ENCODE measurements at places on chromosomes 11 and 22.
A peak's percentile ranks its signal among the peaks of the same experiment; 100 is the strongest.

GRCh38 chr22:50303848-50304527 lies 3.5 kb downstream of the PLXNB2 start:
- peak; percentile 80 for DNase-seq

DNA sequence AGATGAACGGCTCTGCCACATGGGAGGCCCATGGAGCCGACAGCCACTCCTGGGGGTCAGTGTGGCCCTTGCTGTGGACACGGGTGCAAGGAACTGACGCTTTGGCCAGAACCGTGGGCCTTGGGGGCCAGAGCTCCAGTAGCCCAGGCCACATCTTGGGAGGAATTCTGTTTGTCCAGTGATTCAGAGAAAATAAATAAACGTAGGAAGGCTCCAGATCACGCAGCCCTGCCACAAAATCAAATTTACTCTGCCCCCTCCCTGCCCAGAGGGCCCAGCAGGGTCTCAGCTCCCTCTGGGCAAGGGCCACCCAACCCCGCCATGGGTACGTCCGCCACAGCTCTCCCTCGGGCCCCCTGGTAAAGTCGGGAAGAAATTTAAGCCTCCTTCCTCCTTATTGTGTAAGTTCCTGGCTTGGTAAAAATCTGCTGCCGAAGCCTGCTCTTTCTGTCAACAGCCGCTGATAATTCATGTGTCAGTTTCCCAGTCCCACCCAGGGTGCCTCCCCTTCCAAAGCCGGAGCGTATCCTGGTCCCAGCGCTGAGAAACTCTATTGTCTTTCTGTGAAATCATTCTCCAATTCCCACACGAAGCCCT lies 6.9 kb upstream of the MUC5AC start:
- DNase-seq: peak; percentile 29

DNA sequence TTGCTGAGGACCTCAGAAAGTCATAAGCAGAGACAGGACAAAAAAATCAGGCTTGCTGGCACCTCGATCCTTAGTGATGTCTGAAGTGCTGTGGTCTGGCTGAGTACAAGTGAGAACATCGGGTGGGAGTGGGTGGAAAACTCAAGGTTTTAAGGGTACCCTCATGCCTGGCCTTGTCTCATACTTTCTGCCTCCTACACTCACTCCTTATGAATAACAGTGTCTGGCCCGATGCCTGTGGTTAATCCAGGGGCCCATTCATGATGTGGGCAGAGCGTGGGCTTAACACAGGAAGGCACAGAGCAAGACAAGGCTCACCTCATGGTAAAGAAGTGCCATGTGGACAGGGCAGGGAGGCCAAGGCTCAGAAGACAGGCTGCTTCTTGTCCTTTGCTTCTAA lies 11.0 kb upstream of the UCP3 start:
- DNase-seq: peak; percentile 60

GRCh38 chr11:132821014-132821413 lies 711.3 kb downstream of the OPCML start:
- DNase-seq: no peak

DNA sequence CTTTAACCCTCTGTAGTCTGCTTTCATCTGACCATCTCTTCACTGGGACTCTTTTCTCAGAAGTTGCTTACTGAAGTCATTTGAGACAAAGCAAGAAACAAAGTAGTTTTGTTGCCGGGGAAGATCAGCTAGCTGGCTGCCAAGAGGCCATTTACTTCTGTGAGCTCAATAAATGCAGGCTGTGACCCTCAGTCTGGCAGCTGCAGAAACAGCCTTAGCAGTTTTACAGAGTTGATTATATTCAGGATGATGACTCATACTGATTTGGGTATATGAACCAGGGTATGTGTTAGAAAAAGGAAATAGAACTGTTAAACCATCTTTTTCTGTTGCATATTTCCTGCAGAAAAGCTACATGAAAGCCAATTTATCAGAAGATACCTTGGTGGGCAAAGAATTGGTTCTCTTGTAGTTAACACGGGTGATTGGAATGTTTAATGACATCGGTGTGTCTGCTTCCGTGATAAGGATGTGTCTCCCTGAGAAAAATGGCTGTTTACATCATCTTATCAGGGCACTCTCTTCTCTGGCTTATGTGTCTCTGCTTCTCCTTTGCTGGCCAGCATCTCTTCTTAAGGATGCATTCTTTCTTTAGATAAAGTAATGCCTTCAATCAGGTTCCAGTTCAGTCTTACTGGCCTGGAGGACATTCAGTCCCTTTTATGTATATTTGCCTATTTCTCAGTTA lies 18.5 kb downstream of the FIBIN start:
- DNase-seq: no peak

DNA sequence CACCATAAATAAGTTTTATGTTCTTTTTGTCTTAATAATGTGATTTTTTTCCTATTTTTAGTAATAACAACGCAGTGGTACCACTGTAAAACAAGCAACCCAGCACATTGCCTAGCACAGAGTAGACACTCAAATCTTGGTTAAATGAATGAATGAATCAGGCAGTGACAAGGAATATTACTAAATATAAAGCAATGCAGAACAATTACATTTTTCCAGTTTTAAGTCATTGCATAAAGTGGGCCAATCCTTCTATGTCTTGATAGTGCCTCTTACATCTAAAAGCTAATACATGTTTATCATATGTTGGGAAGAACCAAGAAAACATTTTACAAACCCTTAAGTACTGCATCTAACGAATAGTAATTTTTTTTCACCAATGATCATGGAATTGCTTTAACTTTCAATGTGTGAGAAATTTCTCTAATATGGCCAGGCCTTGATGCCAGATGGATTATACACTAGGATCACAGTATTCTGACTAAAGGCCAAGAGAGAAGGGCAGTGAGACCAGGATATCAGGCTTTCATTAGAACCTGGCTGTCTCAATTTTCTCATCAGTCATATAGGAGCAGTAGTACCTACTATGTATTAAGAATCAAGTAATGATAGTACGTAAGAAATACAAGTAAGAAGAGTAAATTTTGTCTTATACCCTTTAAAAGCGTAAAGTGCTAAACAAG lies 88.5 kb downstream of the TRIM44 start:
- DNase-seq: no peak

- DNase-seq: no peak
Measured at GRCh38 chr11:2553886-2554285, 109.1 kb downstream of the KCNQ1 start.

- DNase-seq: peak; percentile 72
Measured at GRCh38 chr11:63839508-63840355, 822 bp downstream of the MARK2 start.

- DNase-seq: peak; percentile 32
Measured at GRCh38 chr11:14446701-14447169, 52.9 kb downstream of the COPB1 start.

DNA sequence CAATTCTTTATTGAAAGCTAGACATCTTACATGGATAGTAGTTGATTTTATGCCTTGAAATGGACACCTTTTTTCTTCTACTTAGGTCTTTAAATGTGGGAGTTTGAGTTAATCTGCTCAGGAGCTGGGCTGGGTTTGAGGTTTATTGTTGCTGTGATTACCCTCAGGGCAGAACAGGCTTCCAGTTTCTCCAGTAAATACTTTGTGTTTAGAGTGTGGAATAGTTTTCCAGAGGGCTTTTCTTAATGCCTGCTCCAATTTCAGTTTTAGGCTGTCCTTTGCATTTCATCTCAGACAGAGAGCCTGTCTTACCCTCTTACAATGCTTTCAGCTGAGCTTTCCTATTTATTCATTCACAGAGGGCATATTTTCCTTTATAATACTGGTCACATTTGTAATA lies 69.9 kb upstream of the ADORA2A start:
- no peak for DNase-seq

- DNase-seq: no peak
Measured at GRCh38 chr22:46195487-46196165, 45.3 kb downstream of the PPARA start.

DNA sequence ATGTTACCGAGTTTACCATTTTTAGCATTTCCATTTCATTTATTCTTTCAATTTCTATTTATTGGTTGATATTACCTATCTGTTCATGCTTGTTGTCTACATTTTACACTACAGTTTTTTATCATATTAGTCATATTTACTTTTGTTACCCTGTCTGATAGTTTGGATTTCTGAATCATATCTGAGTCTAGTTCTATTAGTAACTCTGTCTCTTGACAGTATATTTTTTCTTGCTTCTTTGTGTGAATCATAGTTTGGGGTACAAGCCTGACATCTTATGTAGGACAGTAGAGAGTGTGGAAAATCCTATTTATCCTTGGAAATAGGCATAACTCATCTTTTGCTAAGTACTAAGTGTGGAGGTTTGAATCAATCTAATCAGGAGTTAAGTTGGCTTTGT lies 263.9 kb upstream of the SESN3 start:
- no peak for DNase-seq

- DNase-seq: peak; percentile 83
Measured at GRCh38 chr11:6438979-6439571, 1.7 kb downstream of the HPX start.

DNA sequence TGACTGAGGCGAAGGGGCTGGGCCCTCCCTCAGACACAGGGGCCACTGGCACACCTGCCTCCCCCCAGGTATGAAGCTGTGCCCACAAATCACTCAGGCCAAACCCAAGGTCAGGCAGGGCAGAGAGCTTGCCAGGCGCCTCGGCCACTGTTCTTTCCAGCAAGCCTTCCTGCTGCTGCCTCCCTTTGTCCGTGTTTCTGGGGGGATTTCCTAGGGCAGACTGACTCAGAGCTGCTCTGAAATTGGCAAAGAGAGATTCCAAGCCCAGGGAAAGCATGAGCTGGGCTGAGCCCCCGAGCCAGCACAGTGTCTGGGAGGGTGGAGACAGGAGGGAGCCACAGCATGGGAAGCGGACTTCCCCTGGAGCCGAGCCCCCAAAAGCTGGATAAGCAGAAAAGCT lies 33.2 kb downstream of the PPP2R1B start:
- DNase-seq: peak; percentile 26

DNA sequence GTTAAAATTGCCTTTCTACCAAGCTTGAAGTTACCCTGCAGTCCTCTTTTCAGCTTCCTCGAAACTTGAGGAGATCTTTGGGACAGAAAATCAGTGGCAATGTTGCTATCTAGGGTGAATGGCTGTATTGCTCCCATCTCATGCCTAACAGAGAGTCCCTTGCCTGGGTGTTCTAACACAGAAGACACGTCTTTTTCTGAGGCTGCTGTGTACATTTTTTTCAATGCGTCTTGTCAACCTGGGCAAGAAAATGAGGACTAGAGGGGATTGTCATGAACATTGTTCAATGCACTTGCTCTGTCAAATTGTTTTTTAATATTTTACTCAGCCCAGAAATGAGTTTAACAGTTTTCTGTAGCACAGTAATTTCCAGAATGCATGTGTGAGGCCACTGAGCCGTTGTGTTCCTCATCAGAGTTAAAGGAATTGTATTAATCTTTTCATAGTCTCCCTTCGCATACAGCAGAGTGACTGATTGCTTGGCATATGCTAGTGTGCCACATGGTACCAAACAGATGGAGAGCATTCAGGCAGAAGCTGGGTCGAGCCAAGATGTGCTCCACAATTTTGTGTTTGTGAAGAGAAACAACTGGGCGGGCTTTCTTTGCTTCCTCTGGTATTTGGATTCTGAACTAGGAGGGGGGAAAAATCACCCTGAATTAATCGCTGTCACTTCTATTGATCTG lies 86.0 kb downstream of the CASP12 start:
- no peak for DNase-seq

GRCh38 chr11:117188620-117189081 lies 10.1 kb downstream of the SIDT2 start:
- peak; percentile 72 for DNase-seq

DNA sequence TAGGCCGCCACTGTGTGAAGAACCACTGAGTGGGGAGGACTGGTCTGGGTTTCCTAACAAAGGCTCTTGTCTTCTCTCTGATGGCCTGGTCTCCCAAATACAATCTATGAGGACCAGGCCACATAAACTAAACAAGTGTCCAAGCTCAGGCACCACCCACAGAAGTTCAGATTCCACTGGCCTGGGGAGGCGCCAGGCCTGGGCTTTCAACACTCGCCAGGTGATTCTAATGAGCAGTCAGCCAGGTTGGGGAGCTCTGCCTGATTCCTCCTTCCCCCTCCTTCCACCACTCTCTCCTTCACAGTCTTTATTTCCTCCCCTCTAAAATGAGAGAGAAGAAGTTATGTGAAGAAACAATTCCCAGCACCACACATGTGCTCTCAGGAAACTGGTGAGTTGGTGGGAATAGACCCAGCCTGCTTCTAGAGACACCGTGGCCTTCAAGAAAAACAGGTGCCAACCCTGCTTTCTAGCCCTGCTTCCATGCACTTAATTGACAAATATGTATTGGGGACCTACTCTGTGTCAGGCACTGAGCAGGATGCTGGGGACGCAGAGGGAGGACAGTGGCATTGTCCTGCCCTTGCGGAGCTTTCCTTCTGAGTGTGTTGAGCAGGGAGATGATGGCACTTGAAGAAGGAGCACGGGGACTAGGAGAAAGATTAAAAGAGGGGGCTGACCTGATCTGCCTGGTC lies 242.5 kb downstream of the TENM4 start:
- no peak for DNase-seq

DNA sequence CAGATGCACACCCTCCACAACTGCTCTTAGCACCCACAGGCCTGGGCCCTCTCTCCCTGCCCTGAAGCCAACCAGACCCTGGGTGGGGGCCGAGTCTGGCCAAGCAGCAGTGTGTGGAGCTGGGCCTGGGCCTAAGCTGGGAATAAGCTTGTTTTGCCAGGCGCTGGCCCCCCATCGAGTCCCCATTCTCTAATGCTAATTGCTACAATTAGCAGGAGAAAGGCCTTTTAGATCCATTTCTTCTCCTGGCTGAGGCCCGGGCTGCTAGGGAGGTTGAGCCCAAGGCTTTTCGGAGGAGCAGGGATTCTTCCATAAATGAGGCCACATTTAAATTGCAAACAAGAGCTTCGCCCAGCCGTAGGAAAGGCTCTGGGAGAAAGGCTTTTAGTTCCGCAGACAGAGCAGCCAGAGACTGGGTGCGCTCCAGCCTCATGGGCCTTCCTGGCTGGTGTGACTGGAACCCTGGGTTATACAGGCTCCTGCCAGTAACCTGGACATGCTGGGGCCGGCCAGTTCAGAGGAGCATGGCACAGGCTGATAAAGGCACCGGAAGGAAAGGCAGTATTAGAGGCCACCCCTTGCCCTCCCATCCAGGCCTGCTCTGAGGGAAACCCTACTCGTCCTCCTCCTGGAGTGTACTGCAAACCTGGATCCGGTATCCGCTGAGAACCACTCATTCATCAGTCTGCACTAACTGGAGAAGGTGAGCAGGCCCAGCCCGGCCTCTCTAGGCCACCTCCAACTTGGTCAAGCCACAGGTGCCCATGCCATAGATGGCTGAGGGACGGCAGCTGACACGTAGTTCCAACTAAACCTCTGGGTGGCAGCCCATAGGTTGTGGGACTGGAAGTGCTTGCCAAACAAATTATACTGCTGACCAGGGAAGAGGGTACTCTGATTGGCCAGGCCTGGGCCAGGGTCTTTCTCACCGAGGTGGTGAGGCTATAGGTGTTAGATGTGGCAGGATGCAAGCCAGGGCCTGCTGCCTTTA lies 6.2 kb downstream of the KCNQ1OT1 start:
- DNase-seq: no peak

- no peak for DNase-seq
Measured at GRCh38 chr22:47340851-47341436, 578.5 kb downstream of the TBC1D22A start.

- no peak for DNase-seq
Measured at GRCh38 chr11:134196756-134197155, 27.0 kb downstream of the NCAPD3 start.

GRCh38 chr22:17512960-17513359 lies 50.3 kb upstream of the SLC25A18 start:
- no peak for DNase-seq
